ENCODE measurements at places on chromosomes 16 and 17. TPM values are rescaled to one million over a fixed set of nuclear protein-coding genes. Genes with fewer than 3 reads are reported as not detected.

DNA sequence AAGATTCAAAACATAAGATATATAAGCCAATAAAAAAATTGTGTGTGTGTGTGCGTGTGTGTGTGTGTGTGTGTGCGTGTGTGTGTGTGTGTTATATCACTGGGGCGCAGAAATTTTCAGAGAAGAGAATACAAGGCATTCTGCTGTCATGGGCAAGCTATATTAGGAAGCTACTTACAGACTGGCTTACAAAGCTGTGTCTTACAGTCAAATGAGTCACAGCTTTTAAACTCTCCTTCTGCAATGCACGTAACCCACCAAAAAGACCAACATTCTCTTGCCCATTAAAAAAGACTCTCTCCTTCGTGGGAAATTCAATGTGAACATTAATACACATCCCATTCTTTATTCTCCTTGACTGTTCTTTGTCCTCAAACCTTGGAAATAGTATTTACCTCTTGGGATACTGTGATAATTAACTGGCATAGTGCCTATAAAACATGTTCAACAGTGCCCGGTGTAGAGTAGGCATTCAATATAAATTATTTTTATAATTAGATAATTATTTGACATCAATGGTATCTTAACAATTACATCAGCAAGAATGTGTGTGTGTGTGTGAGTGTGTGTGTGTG lies 860.4 kb upstream of the SOX9 start:
- no peak for DNase-seq
- H3K27ac ChIP-seq, result no peak overlapping the region
- no peaks in the 10 kb centered on the region for H3K4me1 ChIP-seq
- no peaks in the 10 kb centered on the region for H3K36me3 ChIP-seq
- no peak overlapping the region for H3K4me3 ChIP-seq

- H3K36me3 ChIP-seq, result no peaks in the 10 kb centered on the region
- peaks cover 48% of the 10 kb centered on the region for H3K4me1 ChIP-seq
- DNase-seq, result no peak
Measured at GRCh38 chr17:35056013-35056412, 7.5 kb downstream of the RFFL start.

GRCh38 chr16:63442246-63442645 lies 1406.0 kb upstream of the CDH8 start:
- no peaks in the 10 kb centered on the region for H3K36me3 ChIP-seq
- DNase-seq, result no peak

- no peaks in the 10 kb centered on the region for H3K4me1 ChIP-seq
- no peaks in the 10 kb centered on the region for H3K36me3 ChIP-seq
- no peaks in the 10 kb centered on the region for H3K27me3 ChIP-seq
Measured at GRCh38 chr16:55566432-55567175, at the start of gene CAPNS2. Gene CAPNS2, plus strand, starts transcription at chr16:55566684. Its CDS starts 73 bp downstream, at chr16:55566757.

GRCh38 chr16:47716571-47716970 lies 255.4 kb downstream of the PHKB start:
- H3K4me1 ChIP-seq, result no peaks in the 10 kb centered on the region
- H3K4me3 ChIP-seq, result no peak overlapping the region
- H3K27ac ChIP-seq, result no peak overlapping the region

DNA sequence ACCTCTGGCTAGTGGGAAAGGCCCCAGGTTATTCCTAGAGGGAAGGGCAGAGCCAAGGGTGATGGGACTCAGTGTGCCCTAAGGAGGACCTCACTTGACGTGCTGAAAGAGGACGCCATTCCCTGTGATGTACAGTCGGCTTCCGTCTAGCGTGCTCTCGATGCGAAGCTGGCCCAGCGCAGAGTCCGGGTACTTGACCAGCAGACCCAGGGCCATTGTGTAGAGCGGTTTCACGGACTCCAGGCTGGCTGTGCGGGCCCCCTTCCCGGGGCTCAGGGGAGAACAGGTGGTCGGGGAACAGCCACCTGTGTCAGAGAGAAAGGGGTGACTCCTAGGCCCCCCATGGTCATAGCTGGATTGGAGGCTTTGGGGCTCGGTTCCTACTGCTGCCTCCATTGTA lies 19.9 kb downstream of the PLEKHG4 start:
- no peak overlapping the region for H3K4me3 ChIP-seq
- H3K27ac ChIP-seq, result no peak overlapping the region
- no peak for DNase-seq
- no peaks in the 10 kb centered on the region for H3K36me3 ChIP-seq
- no peaks in the 10 kb centered on the region for H3K27me3 ChIP-seq
- no peaks in the 10 kb centered on the region for H3K4me1 ChIP-seq

GRCh38 chr17:18184143-18185031 lies 759 bp downstream of the ALKBH5 start:
- H3K4me1 ChIP-seq, result peaks cover 55% of the 10 kb centered on the region
- peaks cover 7% of the 10 kb centered on the region for H3K36me3 ChIP-seq

GRCh38 chr16:52254746-52255145 lies 292.2 kb downstream of the TOX3 start:
- H3K27ac ChIP-seq, result no peak overlapping the region
- H3K36me3 ChIP-seq, result no peaks in the 10 kb centered on the region
- H3K4me1 ChIP-seq, result no peaks in the 10 kb centered on the region
- no peak overlapping the region for H3K4me3 ChIP-seq
- no peak for DNase-seq

GRCh38 chr16:11992008-11992584 lies 15.6 kb downstream of the SNX29 start:
- H3K4me3 ChIP-seq, result no peak overlapping the region
- H3K4me1 ChIP-seq, result no peaks in the 10 kb centered on the region
- H3K27me3 ChIP-seq, result no peaks in the 10 kb centered on the region
- no peak overlapping the region for H3K27ac ChIP-seq
- no peaks in the 10 kb centered on the region for H3K36me3 ChIP-seq

Gene NPIPB4
- 105 TPM for total RNA-seq

Gene SMIM36
- not detected for total RNA-seq

Gene PHOSPHO1
- total RNA-seq, result not detected

Gene OR1F1
- total RNA-seq, result not detected

Gene CYTH1
- 115 TPM for total RNA-seq

Gene ZNF594
- 14.9 TPM for total RNA-seq
